Activated T-helper 17 cell treated with anti-CD3 and anti-CD28 coated beads, Interleukin-2, amount 50 U/mL, for 72 hours (primary cell): ENCODE measurements at places on chromosomes 16 and 17. TPM values are rescaled to one million over a fixed set of nuclear protein-coding genes. Genes with fewer than 3 reads are reported as not detected.

DNA sequence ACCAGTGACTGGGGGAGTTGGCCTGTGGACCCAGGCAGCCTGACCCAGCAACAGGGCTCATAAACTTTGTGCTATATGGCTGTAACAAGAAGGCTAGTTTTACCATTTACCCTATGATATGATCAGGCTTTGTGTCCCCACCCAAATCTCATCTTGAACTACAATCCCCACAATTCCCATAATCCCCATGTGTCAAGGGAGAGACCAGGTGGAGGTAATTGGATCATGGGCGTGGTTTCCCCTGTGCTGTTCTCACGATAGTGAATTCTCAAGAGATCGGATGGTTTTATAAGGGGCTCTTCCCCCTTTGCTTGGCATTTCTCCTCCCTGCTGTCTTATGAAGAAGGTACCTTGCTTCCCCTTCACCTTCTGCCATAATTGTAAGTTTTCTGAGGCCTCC, 111.2 kb upstream of the NLRP1 start:
- no peak for ATAC-seq

GRCh38 chr16:87654826-87655225, 52.5 kb downstream of the JPH3 start:
- no peak for ATAC-seq

- ATAC-seq: no peak
Measured at GRCh38 chr16:11833951-11834695, 17.2 kb downstream of the RSL1D1 start.

GRCh38 chr16:57791195-57791892, 10.9 kb downstream of the KIFC3 start:
- ATAC-seq: no peak

PAQR4 gene
- 24.4 TPM for total RNA-seq

- ATAC-seq: no peak
Measured at GRCh38 chr17:49552070-49552751, 23.5 kb upstream of the NXPH3 start.

DNA sequence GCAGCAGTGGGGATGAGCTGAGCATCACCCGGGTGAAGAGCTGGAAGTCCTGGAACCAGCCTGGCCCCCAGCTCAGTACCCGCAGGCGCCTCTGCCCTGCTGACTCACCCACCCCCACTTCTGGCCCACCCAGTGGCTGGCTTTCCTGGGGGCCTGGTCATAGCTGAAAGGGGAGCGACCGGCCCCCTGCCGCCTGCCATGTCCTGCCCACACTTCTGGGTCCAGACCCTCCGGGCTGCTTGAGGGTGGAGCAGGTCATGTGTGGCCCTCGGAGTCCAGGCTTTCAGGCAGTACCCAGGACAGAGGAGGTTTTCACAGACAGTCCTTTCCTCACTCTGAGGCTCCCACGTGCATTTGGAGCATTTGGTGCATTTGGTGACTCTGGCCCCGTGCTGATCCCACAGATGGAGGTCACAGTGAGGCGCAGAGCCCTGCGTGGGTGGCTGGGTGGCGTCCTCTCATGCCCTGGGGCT, 7.1 kb upstream of the PIEZO1 start:
- no peak for ATAC-seq

- ATAC-seq: no peak
Measured at GRCh38 chr17:79650861-79651260, 40.0 kb upstream of the RBFOX3 start.

GRCh38 chr16:46911038-46911437, 26.9 kb downstream of the GPT2 start:
- ATAC-seq: peak; percentile 43

CORO1A gene
- total RNA-seq: 1,196 TPM

- ATAC-seq: no peak
Measured at GRCh38 chr16:8519179-8519578, 71.1 kb downstream of the TMEM114 start.

DNA sequence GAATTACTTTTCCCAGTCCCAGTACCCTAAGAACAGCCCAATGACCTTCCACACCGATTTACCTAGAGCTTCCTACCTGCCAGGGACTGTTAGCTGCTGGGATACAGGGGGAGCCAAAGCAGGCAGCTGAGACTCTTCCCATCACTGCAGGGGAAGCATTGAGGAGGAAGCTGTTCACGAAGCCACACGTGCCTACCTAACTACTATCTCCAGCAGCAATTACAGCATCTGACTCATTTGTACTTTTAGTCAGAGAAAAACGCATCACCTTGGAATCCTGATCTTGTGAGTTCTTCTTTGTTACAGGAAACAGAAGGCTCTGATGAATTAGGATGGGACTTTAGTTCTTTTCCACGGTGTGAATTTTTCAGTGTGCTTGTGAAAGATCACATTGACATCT, 113.7 kb upstream of the DHX40 start:
- no peak for ATAC-seq

PYDC1 gene
- 0.61 TPM for total RNA-seq

DNA sequence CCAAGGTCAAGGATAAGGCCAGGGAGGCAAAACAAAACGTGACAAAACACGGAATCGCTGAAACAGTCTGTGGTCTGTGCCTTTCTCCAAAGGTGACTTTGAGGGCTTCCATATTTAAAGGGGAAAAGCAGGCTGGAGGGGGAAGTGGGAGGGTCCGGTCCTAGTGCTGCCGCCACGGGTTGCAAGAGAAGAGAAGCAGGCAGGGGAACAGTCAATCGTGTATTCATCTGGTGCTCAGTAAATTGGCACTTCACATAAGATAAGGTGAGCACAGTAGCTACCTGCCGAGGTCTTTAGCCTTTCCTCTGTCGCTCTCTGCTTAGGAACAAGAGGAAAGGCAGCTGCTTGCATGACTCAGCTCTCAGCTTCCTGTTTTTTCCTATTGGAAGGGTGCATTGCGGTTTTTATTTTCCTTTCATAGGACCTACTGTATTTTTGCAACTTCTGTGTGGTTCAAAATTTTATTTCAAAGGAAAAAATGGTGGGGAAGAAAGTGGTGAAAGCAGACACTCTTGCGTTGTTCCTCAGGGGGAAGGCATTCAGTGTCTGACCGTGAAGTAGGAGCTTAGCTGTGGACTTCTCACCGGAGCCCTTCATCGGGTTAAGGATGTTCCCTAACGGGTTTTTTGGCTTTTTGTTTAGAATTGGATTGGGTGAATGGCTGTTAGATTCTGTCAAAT, 7.1 kb upstream of the LGALS3BP start:
- peak; percentile 39 for ATAC-seq

DNA sequence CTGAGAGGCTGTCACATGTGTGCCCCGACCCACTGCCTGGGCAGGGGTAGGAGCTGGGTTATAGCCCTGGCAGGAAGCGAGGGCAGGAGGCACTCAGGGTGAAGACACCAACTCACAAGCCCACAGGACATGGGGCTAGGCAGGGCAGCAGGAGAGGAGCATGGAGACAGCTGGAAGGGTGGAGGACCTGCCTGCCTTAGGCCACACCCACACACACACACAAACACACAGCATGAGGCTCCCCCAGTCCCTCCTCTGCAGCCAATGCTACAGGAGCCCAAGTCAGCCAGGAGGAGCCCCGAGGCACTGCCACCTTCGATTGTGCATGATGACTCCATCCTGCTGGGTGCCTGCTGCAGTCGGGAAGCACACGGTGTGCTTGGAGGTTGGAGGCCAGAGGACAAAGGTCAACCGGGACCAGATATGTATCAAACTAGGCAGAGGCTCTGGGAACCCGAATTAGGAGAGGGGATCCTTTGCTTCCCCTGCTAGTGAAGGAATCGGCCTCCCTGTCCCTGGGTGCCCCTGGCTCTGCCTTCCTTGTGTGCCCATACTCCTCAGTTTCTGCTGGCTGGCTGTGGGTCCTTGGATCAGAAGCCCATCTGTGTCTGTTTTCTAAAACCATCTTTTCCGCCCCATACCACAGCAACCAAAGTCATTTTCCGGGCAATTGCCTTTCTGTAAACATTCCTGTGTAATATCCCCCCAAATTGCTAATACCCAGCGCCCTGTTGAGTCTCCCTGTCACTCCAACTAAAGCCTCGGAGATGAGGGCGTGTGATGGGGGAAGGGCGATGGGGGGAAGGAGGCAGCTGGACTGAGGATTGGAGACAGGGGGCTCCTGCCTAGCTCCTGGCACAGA, 20.5 kb downstream of the SRCIN1 start:
- no peak for ATAC-seq

DNA sequence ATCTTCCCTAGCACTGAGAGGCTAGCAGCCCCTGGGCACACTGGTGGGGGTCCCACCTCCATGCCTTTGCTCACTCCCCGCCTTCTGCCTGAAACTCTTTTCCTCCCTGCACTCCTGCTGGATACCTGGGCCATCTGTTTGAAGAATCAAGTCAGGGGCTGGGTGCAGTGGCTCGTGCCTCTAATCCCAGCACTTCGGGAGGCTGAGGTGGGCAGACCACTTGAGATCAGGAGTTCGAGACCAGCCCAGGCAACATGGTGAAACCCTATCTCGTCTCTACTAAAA, 15.7 kb downstream of the FOXJ1 start:
- no peak for ATAC-seq

DNA sequence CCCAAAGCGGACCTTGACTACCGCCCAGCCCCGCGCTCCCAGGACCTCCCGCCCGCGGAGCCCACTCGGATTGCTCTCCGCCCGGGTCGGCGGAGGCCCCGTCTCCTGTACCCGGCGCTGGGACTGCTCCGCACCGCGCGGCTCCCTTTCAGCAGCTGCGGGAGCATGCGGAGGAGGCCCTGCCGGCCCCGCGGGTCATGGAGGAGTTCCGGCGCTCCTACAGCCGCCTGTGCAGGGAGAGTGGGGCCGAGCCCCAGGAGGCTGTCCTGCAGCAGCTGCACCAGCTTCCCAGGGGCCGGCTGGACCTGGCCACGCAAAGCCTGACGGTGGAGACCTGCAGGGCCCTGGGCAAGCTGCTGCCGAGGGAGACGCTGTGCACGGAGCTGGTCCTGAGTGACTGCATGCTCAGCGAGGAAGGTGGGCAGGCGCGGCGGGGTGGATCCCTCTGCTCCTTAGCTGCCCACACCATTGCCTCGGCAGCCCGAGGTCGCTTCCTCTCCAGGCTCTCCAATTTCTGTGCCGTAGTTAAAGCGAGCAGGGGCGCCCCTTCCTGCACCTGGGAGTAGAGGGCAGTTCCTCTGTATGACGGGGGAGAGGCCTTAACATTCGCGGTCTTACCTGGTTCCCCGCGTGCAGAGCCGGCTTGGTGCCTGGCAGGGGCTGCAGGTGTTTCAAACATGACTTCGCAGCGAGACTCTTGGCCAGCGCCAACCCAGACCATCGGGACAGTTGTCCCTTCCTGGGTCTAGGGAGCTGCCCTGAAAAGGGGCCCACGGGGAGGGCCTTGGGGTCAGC, 539 bp downstream of the LRRC45 start:
- ATAC-seq: no peak

DNA sequence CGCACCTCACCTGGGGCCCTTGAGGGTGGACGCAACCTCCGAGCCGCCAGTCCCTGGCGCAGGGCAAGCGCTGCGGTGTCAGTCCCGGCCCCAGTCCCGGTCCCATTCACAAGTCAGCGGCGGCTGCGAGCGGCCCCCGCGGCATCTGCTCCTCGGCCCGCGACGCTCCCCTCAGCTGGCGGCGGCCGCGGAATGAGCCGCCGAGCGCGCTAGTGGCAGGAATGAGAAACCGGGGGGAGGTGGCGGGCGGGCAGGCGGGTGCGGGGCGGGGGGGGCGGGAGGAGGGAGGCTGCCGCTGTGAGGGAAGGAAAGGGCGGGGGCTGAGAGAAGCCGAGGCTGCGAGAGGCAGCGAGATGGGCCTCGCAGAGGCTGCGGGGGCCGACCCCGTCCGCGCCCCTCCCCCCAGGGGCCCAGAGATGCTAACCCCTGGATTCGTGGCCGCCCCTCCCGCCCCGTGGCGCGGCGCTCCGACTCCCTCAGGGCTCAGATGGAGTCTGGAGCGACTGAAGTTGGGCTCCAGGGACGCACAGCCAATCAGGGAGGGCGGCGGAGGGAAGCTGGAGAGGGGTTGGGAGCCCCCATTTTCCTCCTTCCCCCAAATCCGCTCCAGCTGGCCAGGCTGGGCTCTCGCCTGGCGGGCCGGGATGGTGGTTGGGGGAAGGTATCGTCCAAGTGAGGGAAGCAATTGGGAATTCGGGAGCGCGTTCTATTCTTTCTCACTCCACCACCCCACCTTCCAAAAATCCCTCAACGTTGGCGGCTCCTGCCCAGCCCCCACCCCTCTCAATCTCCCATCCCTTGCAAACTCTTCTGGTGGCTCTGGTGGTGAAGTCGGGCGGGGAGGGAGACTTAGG, at the start of gene CDH11:
CDH11 (minus strand) TSS at position 194 of the 854 bp plus-strand sequence. CDS start 117,194 bp downstream, outside the sequence.
- ATAC-seq: no peak

- ATAC-seq: no peak
Measured at GRCh38 chr16:58640949-58641348, 11.3 kb upstream of the CNOT1 start.

DNA sequence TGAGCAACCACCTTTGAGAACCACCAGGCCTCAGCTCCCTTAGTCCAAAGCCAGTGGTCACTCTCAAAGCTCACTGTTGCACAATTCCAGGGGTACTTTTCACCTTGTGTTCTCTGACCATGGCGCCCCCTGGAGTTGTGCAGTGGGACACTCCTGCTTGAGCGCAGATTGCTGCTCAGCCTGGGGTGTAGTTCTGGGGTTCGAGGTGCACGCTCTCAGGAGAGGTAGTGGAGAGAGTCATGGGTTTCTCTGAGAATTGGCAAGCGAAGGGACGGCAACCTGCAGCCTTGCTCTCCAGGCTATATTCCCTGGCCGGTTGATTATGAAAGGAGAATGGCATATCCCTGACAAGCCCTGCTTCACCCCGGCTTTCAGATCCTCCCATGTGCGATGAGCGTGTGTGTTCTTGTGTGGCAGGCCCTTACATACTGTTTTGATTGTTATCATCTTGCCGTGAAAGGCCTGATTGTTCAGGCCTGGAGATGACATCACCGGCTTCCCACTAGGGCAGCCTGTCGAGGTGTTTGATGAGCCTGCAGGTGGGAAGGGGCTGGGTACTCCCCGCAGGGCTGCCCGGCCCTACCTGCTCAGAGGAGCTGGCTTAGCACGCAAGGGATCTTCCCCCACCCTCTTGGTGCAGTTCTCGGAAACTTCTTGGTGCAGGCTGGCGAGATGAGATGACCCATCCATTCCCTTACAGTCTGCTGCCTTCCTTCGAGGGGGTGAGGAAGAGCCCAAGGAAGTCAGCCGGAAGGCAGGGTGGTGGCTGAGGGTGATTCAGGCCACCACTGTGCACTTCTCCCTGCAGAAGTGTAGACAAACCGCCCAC, 431.2 kb downstream of the SLC39A11 start:
- no peak for ATAC-seq

PPY gene
- 1.9 TPM for total RNA-seq

ZSWIM7 gene
- 10.9 TPM for total RNA-seq

- peak; percentile 45 for ATAC-seq
Measured at GRCh38 chr17:4565209-4566141, 5.1 kb upstream of the GGT6 start.

MT1F gene
- total RNA-seq: 3.1 TPM
